ENCODE measurements at places on chromosomes 5 and 9.

DNA sequence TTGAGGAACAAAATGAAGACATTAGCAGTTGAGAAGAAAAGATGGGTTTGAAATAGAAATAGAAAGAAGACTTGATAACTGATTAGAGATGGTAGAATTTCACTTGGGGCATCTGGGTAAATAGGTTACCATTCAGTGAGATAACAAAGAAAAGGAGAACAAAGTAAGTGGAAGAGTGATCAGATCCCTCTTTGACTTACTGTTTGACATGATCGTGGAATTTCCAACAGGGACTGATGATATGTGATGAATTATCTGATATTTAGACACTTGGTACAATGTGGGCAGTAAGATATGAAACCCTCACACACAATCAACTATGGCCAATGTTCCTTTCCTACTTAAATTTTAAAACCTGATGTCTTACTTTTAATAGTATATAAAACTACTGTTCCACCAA, 70.1 kb upstream of the STARD4 start:
- DNase-seq, result peak; percentile 73

DNA sequence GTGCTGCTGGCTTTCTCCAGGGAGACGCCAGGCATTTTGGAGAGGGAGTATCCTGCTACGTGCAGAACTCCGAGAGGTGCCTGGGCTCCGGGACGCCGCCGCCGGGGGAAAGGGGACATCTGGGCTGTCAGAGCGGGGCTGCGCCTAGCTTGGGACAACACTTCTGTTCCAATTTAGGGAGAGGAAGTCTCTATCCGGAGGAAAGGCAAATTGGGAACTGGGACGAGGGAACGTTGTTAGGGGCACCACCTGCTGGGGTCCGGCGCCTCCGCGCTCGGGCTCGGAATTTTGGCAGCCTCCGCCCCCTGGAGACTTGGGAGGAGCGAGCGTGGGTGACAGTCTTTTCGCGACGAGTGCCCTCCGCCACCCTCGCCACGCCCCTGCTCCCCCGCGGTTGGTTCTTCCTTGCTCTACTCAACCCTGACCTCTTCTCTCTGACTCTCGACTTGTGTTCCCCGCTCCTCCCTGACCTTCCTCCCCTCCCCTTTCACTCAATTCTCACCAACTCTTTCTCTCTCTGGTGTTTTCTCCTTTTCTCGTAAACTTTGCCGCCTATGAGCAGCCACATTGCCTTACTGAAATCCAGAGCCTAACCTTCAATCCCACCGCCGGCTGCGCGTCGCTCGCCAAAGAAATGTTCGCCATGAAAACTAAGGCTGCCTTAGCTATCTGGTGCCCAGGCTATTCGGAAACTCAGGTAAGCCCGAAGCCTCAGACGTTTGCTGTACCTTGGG, 1.6 kb downstream of the TSLP start:
- DNase-seq, result peak; percentile 49

DNA sequence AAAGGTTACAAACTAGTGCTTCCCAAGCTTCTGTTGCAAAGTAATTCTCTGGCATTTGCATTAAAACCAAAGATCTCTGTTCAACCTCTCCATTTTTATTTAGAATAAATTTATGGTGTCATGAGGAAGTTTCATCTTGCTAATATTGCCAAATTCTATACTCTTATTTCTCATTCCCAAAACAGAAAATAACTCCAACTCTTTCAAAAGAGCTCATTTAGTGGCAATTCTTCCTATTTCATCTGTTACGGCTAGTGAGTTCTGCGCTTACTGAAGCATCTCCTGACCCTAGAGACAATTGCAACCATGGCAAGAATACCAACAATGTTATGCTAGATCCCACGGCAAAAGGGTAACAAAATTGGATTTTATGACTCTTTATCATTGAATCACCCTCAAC, 97.0 kb downstream of the HINT1 start:
- DNase-seq, result peak; percentile 88

- DNase-seq, result no peak
Measured at GRCh38 chr5:158462349-158463114, 603.6 kb upstream of the CLINT1 start.

GRCh38 chr5:127025467-127025866, 4.9 kb downstream of the MARCHF3 start:
- DNase-seq, result no peak

DNA sequence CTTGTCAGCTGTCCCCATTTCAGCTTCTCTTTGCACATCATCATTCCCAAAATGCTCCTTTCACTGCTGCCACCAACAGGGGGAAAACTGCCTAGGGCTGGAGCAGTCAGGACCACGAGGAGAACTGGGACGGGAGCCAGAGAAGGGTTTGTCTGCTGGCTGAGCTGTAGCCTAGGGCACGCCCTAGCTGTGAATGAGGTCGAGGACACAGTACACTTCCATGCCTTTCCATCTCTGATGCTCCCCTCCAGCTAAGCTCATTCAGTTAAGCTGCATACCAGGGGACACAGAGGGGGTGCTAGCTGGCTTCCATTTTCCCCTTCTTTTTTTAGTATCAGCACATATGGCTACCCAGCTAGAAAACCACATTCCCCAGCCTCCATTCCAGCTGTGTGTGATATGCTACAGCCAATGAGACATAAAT, 64.7 kb downstream of the STK10 start:
- DNase-seq, result no peak

GRCh38 chr5:82657033-82657699, 379.0 kb upstream of the RPS23 start:
- DNase-seq, result no peak

GRCh38 chr5:80161165-80161564, 94.7 kb downstream of the SERINC5 start:
- no peak for DNase-seq

DNA sequence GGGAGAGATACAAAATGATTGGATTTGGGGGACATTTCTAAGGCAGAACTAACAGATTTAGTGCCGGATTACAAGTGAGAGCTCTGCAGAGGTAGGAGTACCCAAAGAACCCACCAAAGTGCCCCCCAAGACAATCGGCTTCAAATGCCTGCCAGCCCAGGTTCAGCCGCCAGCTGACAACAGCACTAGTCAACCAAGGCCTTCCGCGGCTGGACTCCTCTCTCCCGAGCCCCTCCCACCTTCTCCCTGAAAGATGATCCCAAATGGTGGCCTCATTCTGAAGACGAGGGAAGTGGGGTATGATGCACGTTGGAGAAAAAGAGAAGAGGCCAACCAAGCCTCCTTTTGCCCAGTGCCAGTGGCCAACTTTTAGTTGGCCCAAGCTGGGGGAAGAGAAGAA, 210.4 kb upstream of the SLC30A5 start:
- DNase-seq, result no peak

DNA sequence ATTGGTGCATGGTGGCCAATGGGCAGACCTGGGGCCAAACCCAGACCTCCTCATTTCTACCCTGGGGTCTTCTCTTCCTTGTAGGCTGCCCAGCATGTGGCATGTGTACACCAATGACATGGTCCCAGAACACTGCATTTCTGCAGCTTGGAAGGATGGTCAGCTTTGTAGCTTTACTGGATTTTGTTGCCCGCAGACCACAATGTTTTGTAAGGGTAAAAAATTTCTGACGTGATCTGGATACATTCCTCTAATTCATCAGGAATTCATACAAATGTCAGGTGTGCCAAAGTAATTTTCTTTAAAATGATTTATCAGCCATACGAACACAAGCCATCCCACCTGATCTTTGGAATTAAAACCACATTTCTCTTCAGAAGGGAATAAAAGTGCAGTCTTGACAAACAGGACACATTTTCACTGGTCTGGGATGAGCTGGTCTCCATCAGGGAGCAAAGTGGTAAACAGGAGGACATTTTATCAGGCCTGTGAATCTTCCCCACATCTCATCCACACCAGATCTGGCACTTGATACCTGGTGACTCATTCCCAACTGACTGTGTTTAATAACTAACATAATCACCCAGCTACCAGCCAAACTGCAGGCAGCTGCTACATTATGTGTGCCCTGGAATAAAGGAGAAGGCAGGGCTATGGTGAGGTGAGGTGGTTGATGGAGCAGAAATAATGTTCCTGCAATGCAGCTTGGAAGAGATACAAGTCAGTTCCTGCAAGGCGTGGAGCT, 103.9 kb downstream of the SPOCK1 start:
- no peak for DNase-seq

GRCh38 chr5:176965633-176966032, 40.9 kb downstream of the UIMC1 start:
- no peak for DNase-seq

- no peak for DNase-seq
Measured at GRCh38 chr5:94558028-94558427, 60.4 kb downstream of the KIAA0825 start.

- no peak for DNase-seq
Measured at GRCh38 chr5:109177227-109177626, 232.5 kb downstream of the PJA2 start.

- DNase-seq, result no peak
Measured at GRCh38 chr5:6578676-6579343, 54.0 kb downstream of the NSUN2 start.

DNA sequence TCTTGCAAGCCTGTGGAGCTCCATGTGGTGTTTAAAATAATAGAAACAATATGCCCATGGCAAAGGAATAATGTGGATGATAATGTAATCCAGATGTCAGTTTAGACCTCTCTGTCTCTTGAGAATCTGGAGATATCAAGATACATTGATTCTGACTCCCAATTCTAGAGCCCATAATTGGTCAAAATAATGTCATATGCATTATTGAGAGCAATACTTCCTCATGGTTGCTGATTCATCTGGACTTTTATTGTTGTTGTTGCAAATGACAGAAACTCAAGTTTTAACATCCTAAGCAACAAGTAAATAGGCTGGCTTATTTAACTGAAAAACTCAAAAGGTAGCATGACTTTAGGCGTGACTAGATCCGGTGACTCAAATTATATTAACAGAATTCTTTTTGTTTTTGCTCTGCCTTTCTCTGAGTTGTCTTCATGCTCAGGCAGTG, 152.1 kb downstream of the PCSK1 start:
- DNase-seq, result no peak

DNA sequence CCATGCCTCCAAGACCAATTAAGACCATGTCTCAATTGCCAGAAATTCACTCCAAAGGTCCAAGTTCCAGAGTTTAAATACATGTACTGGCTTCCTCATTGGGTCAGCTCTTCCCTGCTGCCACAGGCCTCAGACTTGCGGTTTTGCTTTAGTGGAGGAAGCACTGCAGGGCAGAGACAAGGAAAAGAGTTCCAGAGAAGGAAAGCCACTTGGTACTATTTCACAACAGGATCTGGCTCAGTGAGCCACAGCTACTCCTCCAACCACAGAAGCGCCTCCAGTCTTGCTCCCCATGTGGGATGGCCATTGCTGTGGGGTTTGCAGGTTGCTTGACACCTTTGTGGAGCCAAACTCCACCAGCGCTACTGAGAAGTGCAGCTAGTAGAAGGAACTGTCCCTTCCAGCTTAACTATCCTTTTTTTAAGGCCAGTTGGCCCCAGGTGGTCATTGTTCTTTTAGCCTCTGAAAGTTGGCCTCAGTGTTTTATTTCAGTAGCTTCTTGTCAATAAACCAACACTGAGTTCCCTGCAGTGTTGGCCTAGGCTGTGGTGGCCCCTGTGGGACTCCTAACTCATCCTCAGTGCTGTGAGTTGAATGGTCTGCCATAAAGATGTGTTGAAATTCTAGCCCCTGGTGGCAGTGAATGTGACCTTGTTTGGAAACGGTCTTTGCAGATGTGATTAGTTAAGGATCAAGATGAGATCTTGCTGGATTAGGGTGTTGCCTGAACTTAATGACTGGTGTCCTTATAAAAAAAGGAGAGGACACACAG, 93.7 kb upstream of the DAP start:
- DNase-seq, result peak; percentile 67

DNA sequence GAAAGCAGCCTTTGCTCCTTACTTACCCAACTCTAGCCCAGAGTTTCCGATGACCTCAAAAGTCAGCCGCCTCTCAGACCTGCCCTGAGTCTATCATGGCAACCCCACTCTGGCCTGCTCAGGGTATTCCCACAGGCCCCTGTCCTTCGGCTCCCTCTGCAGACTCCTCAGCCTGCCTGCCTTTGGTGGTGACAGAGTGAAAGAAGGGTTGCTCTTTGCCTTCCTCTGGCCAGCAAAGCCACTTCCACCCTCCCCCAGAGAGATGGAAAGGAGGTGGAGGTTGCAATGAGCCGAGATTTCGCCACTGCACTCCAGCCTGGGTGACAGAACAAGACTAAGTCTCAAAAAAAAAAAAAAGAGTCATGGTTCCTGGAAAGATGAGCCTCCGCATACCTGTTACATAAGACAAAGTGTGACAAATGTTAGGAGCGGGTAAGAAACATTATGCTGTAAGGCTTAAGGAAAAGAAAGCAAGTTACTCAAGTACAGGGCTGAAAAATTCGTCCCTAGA, 2.3 kb upstream of the SMIM33 start:
- peak; percentile 92 for DNase-seq

DNA sequence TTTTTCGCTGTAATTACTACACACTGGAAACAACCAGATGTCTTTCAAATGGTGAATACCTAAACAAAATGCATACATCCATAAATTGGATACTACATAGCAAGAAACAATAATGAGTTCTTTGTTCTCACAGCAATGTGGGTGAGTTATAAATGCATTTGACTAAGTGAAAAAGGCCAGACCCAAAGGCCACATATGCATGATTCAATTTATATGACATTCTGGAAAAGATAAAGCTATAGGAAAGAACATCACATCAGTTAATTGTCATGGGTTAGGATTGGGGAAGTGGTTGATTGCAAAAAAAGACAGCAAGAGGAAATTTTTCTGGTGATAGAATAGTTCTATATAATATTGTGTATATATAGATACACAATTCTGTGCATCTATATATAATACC, 198.9 kb downstream of the CYLC2 start:
- DNase-seq, result no peak

DNA sequence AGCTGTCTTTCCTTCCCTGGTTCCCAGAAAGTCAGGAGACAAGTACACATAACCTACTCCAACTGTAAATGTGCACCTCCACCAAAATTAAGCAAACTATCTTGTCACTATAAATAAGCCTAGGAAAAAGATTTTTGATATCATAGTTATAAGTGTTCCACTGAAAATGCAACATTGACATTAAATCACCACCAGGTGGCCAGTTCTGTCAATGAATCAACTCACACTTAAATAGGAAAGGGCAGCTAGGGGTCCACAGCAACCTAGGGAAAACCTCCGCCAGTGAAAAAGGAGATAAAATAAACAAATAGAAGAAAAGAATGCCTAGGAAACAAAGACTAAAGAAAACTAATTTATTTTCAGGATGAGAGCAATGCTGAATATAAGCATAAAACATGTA, 243.0 kb upstream of the PTPRD start:
- DNase-seq, result no peak

DNA sequence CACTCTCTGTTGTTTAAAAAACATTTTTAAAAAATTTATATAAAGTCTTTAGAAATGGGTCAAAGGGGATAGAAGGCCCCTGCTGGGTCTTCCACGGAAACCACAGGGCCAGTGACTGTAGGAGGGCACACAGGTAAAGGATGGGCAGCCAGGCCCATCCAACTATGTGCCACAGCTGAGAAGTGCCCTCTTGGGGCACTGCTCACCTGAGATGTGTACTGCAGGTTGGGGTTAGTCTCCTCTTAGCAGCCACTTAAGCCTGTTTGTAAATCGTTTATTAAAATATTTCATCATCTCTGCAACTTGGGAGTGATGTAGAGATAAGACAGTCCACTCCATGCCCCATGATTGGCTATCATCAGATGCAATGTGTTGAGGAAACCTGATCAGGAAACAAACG, 222.4 kb downstream of the DIRAS2 start:
- DNase-seq, result no peak

GRCh38 chr9:104177676-104178075, 83.6 kb downstream of the SMC2 start:
- DNase-seq, result no peak

- DNase-seq, result no peak
Measured at GRCh38 chr5:145598983-145599382, 236.2 kb downstream of the PRELID2 start.

GRCh38 chr5:154806176-154806575, 44.2 kb downstream of the FAXDC2 start:
- no peak for DNase-seq

Measured in inflammatory macrophage treated with lipopolysaccharide for 4 hours (primary cell).